GM12892 (cell line): ENCODE measurements at places on chromosomes 16 and 17.

DNA sequence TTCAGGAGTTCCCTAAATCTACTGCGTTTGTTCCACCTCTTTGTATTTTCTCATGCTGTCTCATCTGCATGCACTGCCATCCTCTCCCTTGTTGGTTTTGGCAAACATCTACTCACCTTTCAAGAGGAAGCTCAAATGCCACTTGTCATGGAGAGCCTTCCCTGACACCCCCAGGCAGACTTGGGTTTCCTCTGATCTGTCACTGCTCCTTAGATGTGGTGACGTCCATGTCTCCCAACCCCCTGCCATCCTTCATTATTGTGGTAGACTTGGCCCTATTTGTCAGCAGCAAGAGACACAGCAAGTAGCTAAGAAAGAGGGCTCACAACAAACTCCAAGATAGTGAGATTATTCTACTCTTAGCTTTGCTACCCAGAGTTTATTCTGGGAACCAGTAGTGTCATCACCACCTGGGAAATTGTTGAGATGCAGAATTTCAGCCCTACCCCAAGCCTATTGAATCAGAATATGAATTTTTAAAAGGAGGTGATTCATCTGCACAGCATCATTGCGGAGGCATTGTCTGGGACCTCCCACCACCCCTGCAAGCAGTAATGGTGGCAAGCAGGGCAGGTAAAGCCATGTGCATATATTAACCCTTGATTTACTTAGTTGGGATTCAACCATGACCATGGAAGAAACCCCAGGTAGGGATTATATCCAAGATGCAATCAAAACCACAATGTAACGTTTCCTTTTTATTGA is 248.9 kb downstream of the SHISA9 start:
- no peak for DNase-seq

DNA sequence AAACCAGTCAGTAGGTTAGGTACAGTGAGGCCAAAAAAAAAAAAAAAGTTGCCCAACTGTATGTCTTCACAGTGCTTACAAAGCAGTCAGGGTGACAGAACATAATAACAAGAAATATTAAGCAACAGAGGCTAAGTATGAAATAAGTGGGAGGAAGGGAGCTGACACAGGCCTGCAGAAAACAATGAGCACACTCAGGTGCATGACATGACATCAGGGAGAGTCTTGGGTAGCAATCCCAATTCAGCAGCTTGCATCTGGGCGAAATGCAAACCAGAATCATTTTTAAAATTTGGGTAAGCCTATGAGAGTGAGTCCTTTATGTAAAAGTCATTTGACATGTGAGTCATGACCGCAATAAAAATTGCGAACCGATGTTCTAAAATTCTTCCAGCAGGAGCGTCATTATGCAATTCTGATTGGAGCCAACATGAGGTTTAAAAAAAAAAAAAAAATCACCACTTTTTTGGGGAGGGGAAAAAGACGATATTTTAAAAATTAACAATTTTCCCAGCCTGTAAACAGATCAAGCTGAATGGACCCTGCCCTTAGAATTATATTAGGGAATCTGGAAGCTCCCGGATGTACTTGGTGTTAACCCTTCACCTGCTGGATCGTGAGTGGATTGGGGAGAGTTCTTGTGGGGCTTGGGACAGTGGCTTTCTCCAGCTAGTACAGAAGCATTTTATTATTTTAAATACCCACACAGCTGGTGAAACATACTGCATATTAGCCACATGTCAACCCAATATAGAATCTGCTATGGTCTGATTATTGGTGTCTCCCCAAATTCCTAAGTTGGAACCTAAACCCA is 127.9 kb downstream of the NPIPB5 start:
- no peak for DNase-seq

DNA sequence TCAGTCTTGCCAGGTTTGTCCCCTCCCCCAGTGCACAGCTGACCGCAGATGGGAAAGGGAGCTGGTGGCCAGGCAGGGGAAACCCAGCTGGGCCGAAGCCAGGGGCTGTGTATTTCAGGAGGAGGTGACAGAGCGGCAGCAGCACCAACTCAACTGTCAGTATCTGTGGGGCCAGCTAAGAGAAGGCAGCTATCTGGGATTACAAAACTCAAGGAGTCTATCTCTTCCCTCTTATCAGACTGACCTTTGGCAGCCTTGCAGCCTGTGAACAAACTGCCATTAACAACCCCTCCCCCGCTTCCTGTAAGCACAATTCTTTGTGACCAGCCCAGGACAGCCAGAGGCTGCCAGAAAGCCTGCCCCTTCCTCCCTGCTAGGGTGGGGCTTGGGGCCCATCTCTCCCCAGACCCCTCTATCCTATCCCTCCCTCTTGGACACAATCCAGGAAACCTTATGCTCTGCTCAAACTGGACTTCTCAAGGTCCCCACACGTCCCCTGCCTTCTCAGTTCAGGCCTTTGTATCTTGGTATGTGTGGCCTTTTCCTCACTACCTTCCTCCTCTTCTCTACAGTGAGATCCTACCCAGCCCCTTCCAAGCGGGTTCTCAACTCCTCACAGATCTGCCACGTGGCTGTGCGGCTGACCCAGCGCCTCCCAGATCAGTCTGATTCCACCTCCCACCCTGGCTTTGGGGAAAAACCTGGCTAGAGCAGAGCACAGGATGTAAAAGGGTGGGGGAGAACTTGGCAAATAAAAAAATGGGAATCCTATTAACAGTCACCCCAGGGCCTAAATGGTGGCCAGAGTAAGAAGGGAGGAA is 10.5 kb downstream of the ST3GAL2 start:
- DNase-seq = no peak

DNA sequence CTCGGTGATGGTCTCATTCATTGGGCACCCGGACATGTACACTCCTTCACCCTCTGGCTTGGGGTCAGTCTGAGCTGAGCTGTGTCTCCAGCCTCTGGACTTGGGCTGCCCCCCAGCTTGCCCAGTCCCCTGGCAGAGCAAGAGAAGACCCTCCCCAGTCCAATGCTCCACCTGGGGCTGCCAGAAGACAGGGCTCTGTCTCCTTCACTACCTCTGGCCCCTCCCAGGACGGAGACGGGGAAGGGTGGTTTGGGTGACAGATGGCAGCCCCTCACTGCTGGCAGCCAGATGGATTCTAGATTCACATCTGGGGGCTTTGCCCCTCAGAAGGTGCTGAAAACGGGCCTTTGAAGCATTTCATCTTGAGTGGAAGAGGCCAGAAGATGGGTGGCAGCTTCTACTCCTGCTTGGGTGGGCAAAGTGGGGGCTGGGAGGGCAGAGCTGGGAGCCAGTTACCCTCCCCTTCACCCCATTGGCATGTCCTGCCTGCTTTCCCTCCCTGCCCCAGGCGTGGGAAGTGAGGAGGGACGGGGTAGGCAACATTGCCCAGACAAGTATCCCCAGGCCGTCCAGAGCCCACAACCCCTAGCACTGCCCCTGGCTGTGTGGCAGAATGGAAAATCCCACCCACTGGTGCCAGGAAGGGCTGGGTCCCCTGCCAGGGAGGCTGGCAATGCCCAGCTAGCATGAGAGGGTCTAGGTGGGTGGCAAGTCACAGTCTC is 13.9 kb downstream of the NGFR start:
- no peak for DNase-seq
